T-cell (primary cell): ENCODE measurements at places on chromosomes 3 and 15. TPM values are rescaled to one million over a fixed set of nuclear protein-coding genes. Genes with fewer than 3 reads are reported as not detected.

DNA sequence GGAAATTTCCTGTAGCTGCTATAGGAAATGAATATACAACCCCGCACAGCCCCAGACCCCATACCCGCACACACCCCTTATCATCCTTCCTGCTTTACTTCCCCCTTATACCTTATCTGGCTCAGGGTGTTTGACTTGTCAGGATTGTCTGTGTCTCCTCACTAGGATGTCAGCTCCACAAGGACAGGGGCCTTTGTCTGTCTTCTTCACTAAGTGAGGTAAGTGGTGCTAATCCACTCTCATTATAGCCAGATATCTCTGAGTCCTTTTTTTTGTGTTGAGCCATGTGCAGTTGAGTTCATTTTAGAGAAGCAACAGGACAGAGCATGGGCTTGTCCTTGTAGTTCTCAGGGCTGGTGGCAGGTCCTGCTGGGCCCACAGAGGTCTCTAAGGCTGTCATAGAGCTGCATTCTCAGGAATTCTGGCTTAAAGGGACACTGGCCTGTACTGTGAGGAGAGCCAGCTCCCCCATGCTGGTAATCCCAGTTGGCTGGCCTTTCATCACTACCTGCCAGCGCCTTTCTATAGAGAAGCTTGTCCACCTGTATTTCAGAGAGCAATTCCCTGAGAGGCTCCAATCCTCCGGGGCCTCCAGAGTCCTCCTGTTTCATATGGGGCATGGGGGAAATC is 9.0 kb downstream of the KY start:
- DNase-seq, result no peak
- H3K27ac ChIP-seq, result no peak overlapping the region
- H3K4me1 ChIP-seq, result no peaks in the 10 kb centered on the region

GRCh38 chr3:35867791-35868190 is 228.5 kb downstream of the ARPP21 start:
- H3K4me3 ChIP-seq, result no peak overlapping the region
- H3K36me3 ChIP-seq, result no peaks in the 10 kb centered on the region
- DNase-seq, result no peak

GRCh38 chr3:122508135-122508914 is 6.4 kb downstream of the KPNA1 start:
- no peak for DNase-seq
- H3K4me1 ChIP-seq, result peaks cover 9% of the 10 kb centered on the region
- no peaks in the 10 kb centered on the region for H3K27me3 ChIP-seq
- no peaks in the 10 kb centered on the region for H3K36me3 ChIP-seq
- no peak overlapping the region for H3K27ac ChIP-seq

DNA sequence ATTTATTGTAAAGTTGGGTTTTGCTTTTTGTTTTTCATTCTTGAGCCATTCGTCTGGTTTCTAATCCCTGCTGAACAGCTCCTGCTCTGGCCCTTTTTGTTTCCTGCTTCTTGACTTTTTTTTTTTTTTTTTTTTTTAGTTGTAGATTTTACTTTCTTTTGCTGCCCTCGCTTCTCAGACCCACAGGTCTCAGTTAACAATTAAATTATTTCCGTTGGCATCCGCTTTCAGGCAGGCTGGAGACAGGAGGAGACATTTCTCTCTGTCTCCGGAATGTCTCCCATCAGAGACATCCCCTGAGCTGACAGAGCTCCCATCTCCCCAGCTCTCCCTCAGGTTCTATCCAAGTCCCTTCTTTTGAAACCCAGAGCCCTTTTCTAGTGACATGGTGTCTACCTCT is 68.6 kb downstream of the SLC6A6 start:
- H3K36me3 ChIP-seq, result peaks cover 72% of the 10 kb centered on the region
- no peaks in the 10 kb centered on the region for H3K27me3 ChIP-seq

GRCh38 chr15:64267331-64267973 is 88.5 kb downstream of the CSNK1G1 start:
- H3K4me1 ChIP-seq, result no peaks in the 10 kb centered on the region
- no peaks in the 10 kb centered on the region for H3K27me3 ChIP-seq
- no peak overlapping the region for H3K4me3 ChIP-seq
- H3K27ac ChIP-seq, result no peak overlapping the region

GRCh38 chr3:172120912-172121311 is 81.5 kb downstream of the FNDC3B start:
- H3K4me3 ChIP-seq, result no peak overlapping the region
- H3K27me3 ChIP-seq, result no peaks in the 10 kb centered on the region
- H3K4me1 ChIP-seq, result no peaks in the 10 kb centered on the region
- no peak for DNase-seq
- no peak overlapping the region for H3K27ac ChIP-seq
- peaks cover 4% of the 10 kb centered on the region for H3K36me3 ChIP-seq

GRCh38 chr3:128278130-128278529 is 124.8 kb downstream of the EEFSEC start:
- H3K36me3 ChIP-seq, result peaks cover 3% of the 10 kb centered on the region
- H3K4me1 ChIP-seq, result no peaks in the 10 kb centered on the region
- no peaks in the 10 kb centered on the region for H3K27me3 ChIP-seq
- DNase-seq, result no peak
- H3K27ac ChIP-seq, result no peak overlapping the region

DNA sequence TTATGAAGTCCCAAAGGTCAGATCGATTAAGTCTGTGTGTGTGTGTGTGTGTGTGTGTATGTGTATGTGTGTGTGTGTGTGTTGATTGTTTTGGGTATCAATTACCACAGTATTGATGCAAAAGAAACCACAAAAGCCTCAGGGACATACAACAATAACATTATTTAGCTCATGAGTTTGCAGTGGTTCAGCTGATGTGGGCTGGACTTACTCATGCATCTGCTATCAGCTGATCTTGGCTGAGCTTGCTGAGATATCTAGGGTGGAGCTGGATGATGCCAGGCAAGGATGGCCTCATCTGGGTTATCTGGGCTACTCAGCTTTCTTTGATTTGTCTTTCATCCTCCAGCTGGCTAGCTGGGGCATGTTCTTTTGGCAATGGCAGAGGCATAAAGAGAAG is 82.4 kb upstream of the PRR23C start:
- H3K4me1 ChIP-seq, result no peaks in the 10 kb centered on the region
- H3K36me3 ChIP-seq, result no peaks in the 10 kb centered on the region
- DNase-seq, result no peak
- no peak overlapping the region for H3K27ac ChIP-seq

- no peak overlapping the region for H3K4me3 ChIP-seq
- H3K27me3 ChIP-seq, result no peaks in the 10 kb centered on the region
- no peak for DNase-seq
Observed at GRCh38 chr3:167798443-167798842, 62.9 kb downstream of the SERPINI1 start.

DNA sequence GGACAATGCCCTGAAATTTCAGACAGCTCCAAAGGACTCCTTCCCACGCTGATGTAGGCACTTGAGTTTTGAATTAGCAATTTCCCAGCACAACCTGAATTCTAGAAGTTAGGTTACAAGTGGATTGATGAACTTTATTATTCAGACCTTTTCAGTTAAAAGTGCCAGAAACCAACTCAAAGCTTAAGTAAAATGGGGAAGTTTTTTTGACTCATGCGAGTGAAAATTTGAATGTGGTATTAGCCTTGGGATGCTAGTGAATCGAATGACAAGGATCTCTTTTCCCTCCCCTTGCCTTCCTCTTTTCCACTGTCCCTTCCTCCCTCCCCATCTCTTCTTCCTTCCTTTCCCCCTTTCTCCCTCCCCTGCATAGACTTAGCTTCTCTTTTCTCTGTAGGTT is 295.1 kb upstream of the PROK2 start:
- H3K4me3 ChIP-seq, result no peak overlapping the region
- H3K36me3 ChIP-seq, result no peaks in the 10 kb centered on the region
- H3K27me3 ChIP-seq, result no peaks in the 10 kb centered on the region
- H3K4me1 ChIP-seq, result no peaks in the 10 kb centered on the region
- no peak overlapping the region for H3K27ac ChIP-seq

- no peaks in the 10 kb centered on the region for H3K4me1 ChIP-seq
- no peak overlapping the region for H3K27ac ChIP-seq
- no peaks in the 10 kb centered on the region for H3K27me3 ChIP-seq
- no peak overlapping the region for H3K4me3 ChIP-seq
- peaks cover 6% of the 10 kb centered on the region for H3K36me3 ChIP-seq
Observed at GRCh38 chr3:123947482-123947881, 13.5 kb downstream of the CCDC14 start.

DNA sequence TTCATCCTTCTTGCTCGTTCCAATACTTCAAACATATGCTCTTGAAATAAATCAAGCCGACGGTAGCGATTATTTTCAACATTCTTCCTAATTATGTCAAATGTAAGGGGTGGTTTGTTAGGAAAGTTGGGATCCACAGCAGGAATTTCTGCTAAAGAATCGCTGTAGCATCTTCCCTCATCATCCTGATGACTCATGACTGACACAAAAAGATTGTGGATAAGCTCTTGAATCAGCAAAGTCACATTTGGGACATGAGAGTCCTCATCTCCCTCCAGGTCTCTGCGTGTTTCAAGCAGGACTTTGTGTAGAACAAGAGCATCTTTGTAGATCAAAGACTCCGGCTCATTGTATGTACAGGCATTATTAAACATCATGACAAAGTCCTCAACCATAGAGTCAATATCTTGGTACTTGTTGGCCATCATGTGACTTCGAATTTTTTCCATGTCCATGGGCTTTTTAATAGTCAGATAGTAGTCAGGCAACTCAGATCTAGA is 73.0 kb downstream of the UQCC5 start:
- peaks cover 72% of the 10 kb centered on the region for H3K36me3 ChIP-seq
- no peak for DNase-seq
- H3K4me1 ChIP-seq, result no peaks in the 10 kb centered on the region
- H3K27me3 ChIP-seq, result no peaks in the 10 kb centered on the region

DNA sequence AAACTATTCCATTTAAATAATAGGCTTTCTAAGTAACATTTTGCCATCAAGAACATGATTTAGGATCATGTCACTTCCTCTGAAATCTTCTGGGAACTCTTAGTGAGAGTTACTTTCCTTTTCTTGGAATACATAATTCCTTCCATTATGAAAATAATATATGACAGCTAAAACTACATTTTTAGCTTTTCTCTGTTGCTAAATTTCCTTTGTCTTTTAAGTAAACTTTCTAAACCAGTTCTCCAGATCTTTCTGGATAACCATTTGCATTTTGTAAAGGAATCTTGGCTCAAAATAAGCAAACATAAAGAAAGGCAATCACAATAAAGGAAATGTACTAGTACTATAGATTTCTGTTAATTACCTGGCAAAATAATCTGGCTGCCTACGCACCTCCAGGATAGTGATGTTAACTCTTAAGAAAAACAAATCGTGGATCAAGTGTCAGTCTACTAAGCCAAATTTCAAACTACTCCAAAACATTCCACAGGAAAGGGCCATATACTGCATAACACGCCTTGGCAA is 165.7 kb downstream of the ZNF385D start:
- no peaks in the 10 kb centered on the region for H3K4me1 ChIP-seq
- no peaks in the 10 kb centered on the region for H3K27me3 ChIP-seq
- no peak overlapping the region for H3K27ac ChIP-seq
- H3K4me3 ChIP-seq, result no peak overlapping the region
- H3K36me3 ChIP-seq, result no peaks in the 10 kb centered on the region

PYGO1 gene
- 0.10 TPM for total RNA-seq

SYNPR gene
- total RNA-seq, result not detected

NR1I2 gene
- total RNA-seq, result 0.39 TPM

LYZL4 gene
- total RNA-seq, result not detected

RGMA gene
- 0.44 TPM for total RNA-seq
